ENCODE measurements at places on chromosomes 2 and 18.

- no peak for DNase-seq
Observed at GRCh38 chr2:241860184-241861078, 1.7 kb upstream of the PDCD1 start.

GRCh38 chr2:201203916-201204654, 21.1 kb downstream of the CASP10 start:
- DNase-seq: no peak

DNA sequence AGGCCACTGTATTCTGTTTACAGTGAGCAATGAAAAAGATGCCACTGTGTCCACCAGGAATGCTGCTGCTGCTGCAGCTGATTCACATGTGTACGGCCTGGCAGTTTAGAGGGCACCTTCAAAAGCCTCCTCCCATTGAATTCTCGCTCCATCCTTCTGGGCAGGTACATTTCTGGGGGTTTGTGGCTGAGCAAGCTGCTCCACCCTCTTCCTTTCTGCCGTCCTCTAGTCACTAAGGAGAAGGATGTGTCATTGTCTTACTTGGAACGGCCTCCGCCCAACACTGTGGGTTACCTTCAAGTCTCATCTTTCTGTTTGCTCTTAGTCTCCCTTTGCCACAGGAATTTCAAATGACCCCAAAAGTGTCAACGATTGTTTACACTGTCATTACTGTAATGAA, 182.0 kb downstream of the ZBTB7C start:
- DNase-seq: no peak

- no peak for DNase-seq
Observed at GRCh38 chr18:49985236-49985635, 171.9 kb upstream of the ACAA2 start.

DNA sequence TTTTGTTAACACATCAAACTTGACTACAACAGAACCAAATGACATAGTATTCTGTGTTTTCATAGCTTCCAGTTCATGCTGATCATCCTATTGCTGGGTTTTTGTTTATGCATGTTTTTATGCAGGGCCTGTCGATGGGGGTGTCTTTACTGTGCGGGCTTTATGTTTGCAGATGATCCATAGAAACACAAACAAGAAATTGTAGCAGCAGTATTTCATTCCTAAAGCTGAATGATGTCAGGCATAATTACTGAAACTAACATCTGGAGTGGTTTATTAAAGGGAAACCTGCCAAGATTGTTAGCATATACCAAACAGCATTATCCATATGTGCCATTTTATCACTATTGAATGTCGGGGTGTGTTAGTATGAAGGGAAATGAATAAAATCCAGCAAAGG, 129.7 kb downstream of the PTPRM start:
- DNase-seq: no peak
